ENCODE measurements at places on chromosomes 3 and 15.

DNA sequence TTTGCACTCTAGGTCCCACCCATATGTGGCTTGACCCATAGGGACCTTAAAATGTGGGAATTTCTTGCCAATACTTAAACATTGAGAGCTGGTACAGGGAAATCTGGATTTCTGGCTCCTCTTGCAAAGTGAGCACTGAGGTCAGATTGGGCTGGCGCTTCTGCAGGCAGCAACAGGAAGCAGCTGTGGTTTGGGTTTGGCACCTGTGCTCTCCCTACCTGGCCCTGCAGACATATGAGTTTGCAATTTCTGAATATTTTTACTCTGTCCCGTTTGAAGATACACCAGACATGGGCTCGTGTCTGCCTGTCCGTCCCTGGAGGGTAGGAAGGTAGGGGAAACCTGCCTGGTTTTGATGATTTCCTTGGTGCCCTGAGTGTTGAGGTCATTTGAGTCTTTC lies 74.8 kb upstream of the SEC13 start:
- DNase-seq = no peak

GRCh38 chr3:62101488-62101887 lies 271.9 kb downstream of the FEZF2 start:
- no peak for DNase-seq

DNA sequence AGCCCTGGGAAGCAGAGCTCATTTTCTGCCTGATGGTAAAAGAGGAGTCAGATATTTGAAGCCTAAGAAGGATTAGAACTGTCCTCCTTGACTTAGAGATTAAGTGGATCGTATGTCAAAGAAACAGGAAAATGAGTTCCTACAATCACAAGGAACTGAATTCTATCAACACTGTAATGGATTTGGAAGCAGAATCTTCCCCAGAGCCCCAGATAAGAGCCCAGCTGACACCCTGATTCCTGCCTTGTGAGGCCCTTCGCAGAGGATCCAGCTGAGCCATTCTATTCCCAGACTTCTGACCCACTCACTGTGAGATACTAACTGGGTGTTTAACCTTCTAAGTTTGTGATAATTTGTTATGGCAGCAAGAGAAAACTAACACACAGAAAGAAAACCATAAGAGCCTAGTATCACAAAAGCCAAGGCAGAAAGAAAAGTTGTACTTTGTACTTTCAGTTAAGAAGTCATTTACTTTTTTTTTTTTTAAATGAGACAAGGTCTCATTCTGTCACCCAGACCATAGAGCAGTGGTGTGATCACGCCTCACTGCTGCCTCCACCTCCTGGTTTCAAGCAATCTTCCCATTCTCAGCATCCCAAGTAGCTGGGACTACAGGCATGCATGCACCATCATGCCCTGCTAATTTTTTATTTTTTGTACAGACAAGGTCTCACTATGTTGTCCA lies 61.1 kb upstream of the ZBTB20 start:
- DNase-seq = no peak

- DNase-seq = no peak
Observed at GRCh38 chr3:141764986-141765385, 1.8 kb downstream of the GRK7 start.

DNA sequence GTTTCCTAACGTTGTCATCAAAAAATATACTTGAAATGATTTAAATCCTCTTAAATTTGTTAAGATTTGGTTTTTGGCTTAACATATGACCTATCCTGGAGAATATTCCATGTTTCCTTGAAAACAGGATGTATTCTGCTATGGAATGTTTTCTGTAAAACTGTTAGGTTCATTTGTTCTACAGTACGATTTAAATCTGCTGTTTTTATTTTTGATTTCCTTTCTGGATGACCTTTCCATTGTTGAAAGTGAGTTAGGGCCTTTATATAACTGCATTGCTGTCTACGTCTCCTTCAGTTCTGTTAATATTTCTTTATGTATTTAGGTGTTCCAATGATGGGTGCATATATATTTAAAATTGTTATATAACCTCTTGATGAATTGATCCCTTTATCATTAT lies 465.3 kb upstream of the ALCAM start:
- DNase-seq = no peak

GRCh38 chr3:45751537-45752242 lies 44.6 kb downstream of the SLC6A20 start:
- no peak for DNase-seq

DNA sequence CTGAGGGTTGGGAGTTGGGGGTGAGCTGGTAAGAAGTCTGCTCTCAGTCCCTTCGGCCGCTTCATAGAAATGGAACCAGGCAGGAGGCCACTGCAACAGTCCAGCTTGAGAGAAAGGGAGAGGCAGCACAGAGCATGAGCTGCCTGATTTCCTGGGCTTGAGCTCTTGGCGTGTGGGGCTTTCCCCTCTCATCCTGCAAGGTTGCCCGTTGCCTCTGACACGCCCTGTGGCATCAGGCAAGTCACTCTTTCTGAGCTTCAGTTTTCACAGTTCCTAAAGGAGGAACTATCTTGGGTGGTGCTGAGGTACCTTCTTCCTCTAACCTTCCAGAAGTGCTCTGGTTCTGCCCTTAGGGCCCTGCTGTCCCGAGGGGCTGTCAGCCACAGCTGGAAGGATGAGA lies 4.9 kb downstream of the MESP2 start:
- DNase-seq = no peak

- no peak for DNase-seq
Observed at GRCh38 chr3:123357275-123357674, 91.6 kb downstream of the ADCY5 start.

- no peak for DNase-seq
Observed at GRCh38 chr3:45790596-45790995, 5.7 kb downstream of the SLC6A20 start.

DNA sequence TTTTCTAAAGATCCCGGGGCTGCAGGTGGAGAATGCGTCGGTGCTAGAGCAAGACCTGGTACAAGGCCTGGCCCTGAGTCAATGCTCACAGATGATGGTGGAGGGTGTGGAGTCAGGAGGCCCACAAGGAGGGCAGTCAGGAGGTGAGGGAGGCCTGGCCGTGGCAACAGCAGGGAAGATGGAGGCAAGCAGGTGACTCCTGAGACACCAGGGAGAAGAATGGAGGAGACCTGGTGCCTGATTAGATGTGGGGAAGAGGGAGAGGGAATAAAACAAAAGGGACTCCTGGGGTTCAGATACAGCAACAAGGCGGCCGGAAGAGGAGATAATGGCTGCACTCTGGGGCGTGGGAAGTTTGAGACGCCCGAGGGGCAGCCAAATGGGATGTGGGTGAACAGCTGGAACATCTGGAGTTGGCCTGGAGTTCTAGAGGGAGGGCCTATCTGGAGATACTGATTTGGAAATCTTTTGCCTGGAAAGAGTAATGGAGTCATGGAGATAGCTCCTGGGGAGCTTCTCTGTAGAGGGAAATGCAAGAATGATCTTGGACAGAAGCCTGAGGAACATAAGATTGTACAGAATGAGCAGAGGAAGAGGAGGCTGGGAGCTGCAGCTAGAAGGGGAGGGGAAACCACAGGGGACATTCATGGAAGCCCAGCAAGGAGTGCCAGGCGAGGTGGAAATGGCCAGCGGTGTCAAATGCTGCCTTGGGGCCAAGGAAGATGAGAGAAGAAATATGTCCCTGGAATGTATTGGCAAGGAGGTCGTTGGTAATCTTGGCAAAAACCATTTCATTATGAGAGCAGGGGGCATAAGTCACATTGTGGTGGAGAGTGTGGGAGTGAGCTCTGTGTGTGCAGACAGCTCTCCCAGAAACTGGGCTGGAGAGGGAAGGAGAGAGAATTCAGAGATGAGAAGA lies 67.5 kb upstream of the CORO2B start:
- DNase-seq = no peak

DNA sequence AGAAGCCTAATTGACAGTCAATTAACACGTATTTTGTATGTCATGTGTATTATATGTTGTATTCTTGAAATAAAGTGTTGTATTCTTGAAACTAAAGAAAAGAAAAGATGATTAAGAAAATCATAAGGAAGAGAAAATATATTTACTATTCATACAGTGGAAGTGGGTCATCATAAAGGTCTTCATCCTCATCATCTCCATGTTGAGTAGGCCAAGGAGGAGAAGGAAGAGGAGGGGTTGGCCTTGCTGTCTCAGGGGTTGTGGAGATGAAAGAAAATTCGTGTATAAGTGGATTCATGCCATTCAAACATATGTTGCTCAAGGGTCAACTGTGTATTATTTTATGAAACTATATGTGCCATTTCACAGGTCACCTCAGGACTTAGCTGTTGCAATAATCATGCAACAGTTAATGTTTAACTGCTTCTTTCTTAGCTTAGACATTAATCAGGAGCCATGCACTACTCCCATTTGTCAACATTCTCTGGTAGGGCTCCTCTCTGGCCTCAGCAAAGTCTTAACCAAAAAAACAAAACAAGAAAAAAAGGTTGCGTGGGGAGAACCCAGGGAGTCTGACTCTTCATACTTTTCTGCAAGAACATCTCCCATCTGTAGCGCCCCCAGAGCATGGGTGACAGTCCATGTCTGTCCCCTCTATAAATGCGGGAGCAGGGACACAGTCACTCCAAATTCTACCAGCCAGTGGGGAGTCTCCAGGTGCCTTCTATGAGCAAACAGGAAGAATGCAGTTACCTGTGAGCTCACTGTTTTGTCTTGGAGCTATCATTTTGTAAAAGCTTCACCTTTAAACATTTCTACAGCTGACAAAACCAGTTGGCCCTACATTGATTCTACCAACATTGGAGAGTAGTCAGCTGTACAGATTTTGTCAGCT lies 19.9 kb upstream of the LRRC2 start:
- no peak for DNase-seq

- DNase-seq = no peak
Observed at GRCh38 chr3:97970956-97971620, 1.1 kb downstream of the RIOX2 start.

- no peak for DNase-seq
Observed at GRCh38 chr3:12884790-12885582, 43.6 kb upstream of the RPL32 start.

DNA sequence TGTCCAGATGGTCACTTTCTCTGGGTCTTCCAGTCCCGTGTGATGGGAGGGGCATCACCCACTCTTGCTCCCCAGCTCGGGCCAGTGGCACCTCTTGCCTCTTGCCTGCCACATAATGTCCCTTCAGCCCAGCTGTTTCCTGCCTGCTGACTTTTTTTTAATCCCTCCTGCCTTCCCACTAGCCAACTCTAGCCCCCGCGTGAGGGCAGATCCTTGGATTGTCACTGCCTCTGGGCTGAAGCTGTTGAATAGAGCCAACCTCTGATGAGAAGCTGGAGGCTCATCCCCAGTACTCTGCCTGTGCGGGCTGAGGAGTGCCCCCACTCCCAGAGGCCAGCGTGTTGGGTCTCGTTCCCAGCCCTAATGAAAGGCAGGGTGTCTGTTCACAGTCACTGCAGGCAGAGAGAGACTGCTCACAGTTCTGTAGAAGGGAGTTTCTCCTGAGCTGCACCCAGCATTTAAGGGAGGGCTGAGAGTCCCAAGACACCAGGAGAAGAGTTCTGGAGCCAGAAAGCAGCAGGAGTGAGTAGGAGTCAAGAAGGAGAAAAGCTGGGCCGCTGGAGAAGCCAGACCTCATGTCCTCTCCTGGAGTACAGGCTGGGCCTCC lies 30.1 kb upstream of the TIMP4 start:
- no peak for DNase-seq

All from SHP77 treated with DMSO at 0.1 percent for 48 hours (cell line).